ENCODE measurements at places on chromosomes 11 and 22.

GRCh38 chr22:50730013-50730891 lies 7.8 kb upstream of the ACR start:
- no peak for DNase-seq

- no peak for DNase-seq
Measured at GRCh38 chr11:18046116-18046777, at the start of gene TPH1. TPH1 (minus strand) TSS chr11:18046269; CDS start chr11:18040762, 5,507 bp downstream.

DNA sequence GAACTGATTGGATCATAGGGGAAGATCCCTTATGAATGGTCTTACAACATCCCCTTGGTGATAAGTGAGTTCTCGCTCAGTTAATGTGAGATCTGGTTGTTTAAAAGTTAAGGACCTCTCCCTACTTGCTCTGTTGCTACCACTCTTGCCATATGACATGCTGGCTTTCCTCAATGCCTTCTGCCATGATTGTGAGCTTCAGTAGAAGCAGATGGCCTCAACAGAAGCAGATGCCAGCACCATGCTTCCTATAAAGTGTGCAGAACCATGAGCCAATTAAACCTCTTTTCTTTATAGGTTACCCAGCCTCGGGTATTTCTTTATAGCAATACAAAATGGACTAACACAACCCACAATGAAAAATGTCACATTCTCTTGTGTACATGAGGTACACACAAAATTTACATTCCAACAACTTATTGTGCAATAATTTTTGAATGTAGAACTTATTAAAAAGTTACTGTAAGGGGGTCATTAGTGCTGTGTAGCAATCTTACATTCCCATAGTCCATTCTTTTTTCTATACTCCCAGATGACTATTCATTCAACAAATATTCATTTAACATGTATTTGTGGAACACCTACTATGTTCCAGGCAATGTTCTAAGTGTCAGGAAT lies 10.3 kb downstream of the CYP2R1 start:
- DNase-seq: no peak

- DNase-seq: no peak
Measured at GRCh38 chr11:61553373-61554171, 27.3 kb downstream of the SYT7 start.

- no peak for DNase-seq
Measured at GRCh38 chr11:63663809-63664208, 7.4 kb downstream of the ATL3 start.

DNA sequence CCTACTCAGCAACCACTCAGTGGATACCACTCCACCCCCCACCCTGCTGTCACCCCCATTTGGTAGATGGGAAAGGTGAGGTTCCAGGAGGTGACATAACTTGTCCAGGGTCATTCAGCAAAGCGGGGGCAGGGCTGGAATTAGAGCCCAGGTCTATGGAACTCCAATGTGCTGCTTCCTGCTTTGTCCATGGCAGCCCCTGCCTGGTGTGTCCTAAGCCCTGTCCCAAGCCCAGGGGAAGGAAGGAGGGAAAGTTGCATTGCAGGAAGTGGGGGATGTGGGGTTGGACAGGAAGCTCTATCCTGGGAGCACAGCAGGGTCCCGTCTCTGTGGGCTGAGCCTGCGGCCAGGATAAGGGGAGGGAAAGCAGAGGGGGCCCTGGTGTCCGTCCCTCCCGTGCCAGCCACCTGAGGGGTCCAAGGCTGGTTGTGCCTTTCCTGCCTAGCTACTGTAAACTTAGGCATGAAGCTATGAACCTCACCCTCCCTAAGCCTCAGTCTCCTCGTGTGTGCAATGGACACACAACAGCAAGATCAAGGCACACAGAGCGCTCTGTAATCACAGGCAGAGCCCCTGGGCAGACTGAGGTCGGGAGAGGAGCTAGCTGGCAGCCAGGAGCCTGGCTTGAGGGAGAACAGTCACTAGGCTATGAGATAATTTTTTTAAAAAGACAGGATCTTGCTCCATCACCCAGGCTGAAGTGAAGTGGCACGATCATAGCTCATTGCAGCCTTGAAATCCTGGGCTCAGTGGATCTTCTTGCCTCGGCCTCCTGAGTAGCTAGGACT lies 12.9 kb downstream of the GAL3ST1 start:
- DNase-seq: no peak

DNA sequence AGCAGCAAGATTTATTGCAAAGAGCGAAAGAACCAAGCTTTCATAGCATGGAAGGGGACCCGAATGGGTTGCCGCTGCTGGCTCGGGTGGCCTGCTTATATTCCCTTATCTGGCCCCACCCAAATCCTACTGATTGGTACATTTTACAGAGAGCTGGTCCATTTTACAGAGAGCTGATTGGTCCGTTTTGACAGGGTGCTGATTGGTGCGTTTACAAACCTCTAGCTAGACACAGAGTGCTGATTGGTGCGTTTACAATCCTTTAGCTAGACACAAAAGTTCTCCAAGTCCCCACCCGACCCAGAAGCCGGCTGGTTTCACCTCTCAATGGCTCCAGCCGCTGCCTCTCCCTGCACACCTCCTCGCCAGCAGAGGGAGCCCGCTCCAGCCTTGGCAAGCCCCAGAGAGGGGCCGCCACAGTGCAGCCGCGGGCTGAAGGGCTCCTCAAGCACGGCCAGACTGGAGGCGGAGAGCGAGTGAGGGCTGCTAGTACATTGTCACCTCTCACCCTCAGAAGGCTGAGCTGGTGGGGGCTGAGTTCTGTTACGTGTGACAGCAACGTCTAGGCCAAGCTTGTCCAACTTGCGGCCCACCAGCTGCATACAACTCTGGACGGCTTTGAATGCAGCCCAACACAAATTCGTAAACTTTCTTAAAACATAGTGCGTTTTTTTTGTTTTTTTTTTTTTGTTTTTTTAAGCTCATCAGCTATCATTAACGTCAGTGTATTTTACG lies 8.7 kb downstream of the PTH start:
- peak; percentile 36 for DNase-seq

- no peak for DNase-seq
Measured at GRCh38 chr11:132022733-132023478, 652.5 kb downstream of the NTM start.

DNA sequence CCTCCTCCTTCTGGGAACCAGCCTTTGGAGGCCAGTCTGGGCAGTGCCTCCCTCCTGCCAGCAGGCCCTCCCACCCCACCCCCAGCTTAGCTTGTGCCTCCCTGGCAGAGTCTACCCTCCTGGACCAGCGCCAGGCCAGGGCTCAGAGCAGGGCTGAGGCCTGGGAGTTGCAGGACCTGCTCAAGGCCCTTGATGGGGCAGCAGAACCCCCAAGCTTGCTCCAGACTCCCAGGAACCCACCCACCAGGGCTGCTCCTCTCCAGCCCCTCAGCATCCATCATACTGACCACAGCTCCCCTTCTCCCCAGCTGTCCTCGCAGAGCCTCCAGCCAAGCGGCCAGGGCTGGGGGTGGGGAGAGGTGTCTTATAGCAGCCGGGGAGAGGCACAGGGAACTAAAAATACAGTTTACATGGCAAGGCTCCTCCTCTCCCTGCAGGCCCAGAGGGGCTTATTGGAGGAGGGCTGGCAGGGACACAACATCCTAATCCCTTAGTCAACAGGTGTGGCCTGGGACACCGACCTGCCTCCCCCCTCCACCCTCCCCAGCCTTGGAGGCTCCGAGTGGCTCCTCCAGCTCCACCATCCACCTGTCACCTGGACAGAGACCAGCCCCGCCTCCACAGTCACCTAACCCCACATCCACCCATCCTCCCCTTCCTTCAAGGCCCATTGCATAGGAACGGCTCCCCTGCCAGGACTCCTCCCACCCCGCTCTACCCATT lies 5.2 kb upstream of the MB start:
- DNase-seq: no peak

DNA sequence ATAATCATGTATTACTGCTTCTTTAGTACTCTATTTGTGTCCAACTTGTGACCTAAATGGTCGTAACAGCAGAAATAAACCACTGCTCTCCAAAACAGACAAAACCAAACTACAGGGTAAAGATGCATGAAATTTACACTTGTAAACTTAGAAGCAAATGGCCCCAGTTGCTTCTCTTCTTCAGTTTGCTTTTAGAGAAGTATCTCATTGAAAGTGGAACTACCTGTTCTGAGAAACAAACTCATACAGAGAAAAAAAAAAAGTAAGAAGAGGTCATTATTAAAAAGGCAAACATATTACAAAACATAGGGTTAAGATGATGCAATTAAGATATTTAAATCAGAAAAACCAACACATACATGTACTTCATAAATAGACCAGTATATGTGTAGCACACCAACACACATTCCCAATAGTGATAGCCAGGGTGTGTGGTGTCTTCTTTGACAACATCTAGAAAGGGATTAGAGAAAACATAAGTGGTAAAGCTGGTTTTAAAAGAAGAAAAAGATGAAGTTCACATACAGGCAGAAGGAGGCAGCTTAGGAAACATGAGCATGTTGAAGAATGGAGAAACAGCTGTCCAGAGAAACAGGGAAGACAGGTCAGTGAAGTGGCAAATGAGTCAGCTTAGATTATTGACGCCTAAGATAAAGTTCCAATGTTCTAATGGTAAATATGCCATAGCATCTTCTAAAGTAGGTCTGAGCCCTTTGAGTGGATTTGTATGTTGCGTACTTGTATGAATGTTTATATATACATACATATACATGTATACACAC lies 844.7 kb upstream of the CCDC90B start:
- DNase-seq: no peak

- DNase-seq: peak; percentile 61
Measured at GRCh38 chr11:96341211-96342013, 1.6 kb downstream of the MAML2 start.

DNA sequence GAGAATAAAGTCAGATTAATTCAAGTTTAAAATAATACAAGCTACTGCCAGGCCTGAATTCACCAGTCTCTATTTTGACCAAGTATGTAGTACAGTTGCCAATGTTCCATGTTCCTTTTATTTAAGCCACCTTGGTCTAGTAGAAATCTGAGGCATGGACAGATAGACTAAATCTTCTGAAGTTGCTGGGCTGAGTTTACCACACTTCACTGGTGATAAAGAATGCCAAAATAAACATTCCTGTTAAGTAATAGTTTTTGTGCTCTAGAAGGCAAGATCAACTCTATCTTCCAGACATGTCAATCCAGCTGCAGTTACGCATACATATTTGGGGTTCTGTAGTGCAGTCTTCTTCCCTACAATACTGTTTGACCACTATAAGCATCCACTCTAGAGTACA lies 83.9 kb upstream of the C11orf87 start:
- DNase-seq: no peak

GRCh38 chr11:125347261-125347585 lies 148.8 kb downstream of the FEZ1 start:
- no peak for DNase-seq

Data from stimulated activated CD8-positive, alpha-beta memory T cell treated with anti-CD3 and anti-CD28 coated beads, Interleukin-7, amount 100 ng/mL, for 4 hours (primary cell).